ENCODE measurements at places on chromosomes 4 and X. TPM values are rescaled to one million over a fixed set of nuclear protein-coding genes. Genes with fewer than 3 reads are reported as not detected.
A peak's percentile ranks its signal among the peaks of the same experiment; 100 is the strongest.

The DEFB131A gene
- not detected for total RNA-seq

The FAM47E gene
- total RNA-seq: 13.8 TPM

The SH3D19 gene
- total RNA-seq: 136 TPM

The TLR10 gene
- total RNA-seq: 0.98 TPM

The RPGR gene
- 10.4 TPM for total RNA-seq

The N4BP2 gene
- total RNA-seq: 4.3 TPM

The FAM9C gene
- not detected for total RNA-seq

The RAB9B gene
- 5.7 TPM for total RNA-seq

The SHISA3 gene
- total RNA-seq: 0.58 TPM

DNA sequence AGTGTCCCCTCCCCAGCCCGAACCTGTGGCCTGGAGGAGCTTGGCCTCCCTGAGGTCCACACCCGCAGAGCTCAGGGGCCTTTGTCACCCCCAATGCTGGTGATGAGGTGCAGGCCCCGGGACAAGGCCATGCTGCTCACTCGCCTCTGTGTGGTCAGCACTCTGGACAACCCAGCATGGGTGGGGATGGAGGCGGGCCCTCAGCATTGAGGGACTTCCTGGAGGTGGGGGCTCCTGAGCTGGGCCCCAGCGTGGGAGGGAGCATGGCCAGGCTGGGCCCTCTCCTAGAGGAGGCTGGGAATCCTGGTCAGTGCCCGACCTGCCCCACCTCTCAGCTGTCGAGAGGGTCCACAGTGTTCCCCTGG is 30.6 kb downstream of the TACC3 start:
- DNase-seq: no peak

- no peak for DNase-seq
Measured at GRCh38 chrX:153321381-153322124, at the start of gene PNMA6F. PNMA6F (minus strand) TSS chrX:153321767; CDS start chrX:153320674, 1,093 bp downstream.

- DNase-seq: no peak
Measured at GRCh38 chrX:47185241-47185640, 8.4 kb upstream of the UBA1 start.

- no peak for DNase-seq
Measured at GRCh38 chrX:39308126-39308525, 506.9 kb downstream of the MID1IP1 start.

DNA sequence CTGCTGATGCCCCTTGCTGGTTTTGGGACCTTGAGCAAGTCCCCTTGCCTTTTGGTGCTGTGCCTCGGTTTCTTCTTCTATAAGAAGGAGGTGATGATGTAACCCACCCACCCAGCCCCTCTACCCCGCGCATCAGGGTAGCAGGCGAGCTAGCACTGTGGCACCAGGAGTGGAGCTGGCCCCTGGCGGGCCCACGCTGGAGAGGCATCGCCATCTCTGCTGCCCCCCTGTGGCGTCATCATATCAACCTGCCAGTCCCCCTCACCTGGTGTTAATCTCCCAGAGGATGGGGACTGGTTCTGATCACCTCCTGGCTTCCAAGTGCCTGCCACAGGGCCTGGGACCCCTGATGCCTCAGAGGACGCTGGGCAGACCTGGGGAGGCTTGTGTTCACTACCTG is 6.3 kb upstream of the SORCS2 start:
- no peak for DNase-seq

GRCh38 chr4:185567381-185568376 is 32.4 kb upstream of the PDLIM3 start:
- DNase-seq: peak; percentile 27

DNA sequence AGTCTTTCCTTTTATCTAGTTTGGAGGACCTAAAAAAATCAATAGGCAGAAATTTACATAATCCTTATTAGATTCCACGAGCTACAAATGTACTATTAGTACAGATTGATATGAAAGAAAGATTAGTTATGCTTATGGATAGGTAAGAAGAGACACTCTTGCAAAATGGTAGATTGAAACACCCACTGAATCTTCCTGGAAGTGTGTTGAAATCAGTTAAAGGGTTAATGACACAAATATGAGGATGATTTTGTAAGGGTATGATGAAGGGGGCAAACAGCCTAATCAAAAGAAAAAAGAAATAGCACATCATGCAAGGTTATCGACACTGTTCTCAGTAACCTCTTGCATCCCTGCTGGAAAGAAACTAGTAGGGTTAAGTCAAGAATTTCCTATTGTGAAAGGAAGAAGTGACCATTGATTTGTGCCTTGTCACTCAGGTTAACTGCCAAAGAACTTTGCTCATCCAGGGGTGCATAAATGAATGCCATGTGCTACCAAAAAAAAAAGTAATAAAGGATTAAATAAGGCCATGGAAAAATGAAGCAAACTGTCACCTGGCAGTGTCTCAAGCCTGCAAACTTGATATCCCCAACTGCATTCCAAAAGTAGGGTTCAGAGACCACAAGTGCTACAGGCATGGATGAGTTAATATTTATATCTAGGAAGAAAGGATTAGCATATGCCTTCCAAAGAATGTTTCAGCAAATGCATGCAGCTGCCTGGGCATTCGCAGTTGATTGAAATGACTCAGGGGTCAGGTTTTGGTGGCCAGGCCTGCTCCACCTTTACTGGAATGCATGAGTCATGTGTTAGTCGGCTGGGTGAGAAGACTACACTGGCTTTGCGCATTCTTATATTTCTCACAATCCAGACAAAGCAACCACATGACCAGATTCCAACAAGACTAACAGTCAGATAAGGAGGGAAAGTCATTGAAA is 78.3 kb upstream of the ATXN3L start:
- DNase-seq: peak; percentile 76

- no peak for DNase-seq
Measured at GRCh38 chrX:3763111-3763510, 49.7 kb upstream of the PRKX start.

DNA sequence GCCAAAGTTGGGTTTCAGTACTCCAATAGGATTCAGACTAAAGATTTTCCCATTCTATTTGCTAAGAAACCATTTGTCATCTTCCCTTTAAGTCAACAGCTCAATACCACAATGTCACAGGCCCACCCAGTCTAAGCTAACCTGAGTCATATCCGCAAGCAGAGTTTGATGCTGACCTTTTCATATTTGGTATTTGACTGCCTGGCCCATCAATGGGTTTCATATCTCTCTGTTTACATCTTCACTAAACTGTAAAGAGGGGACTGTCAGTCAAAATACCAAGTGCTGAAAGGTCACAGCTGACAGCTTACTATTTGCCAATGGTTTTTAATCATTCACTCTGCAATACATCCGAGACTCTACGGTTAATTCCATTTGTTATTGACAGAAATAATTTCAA is 707.5 kb upstream of the ACTRT1 start:
- no peak for DNase-seq

DNA sequence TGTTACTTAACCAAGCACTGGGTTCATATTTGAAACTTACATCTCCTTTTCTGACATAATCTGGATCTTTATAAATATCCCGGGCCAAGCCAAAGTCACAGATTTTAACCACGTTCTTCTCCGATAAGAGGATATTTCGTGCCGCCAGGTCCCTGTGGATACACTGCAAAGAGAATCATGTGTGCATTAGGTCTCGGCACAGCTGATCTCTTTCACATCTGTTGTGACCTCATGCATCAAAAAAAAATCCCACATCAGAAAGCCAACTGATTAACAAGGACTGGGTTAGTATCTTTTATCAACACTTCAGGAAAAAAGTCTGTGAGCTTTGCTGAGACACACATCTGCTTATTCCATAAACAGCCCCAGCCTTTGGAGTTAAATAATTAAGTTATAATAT is 35.5 kb downstream of the KDR start:
- no peak for DNase-seq

DNA sequence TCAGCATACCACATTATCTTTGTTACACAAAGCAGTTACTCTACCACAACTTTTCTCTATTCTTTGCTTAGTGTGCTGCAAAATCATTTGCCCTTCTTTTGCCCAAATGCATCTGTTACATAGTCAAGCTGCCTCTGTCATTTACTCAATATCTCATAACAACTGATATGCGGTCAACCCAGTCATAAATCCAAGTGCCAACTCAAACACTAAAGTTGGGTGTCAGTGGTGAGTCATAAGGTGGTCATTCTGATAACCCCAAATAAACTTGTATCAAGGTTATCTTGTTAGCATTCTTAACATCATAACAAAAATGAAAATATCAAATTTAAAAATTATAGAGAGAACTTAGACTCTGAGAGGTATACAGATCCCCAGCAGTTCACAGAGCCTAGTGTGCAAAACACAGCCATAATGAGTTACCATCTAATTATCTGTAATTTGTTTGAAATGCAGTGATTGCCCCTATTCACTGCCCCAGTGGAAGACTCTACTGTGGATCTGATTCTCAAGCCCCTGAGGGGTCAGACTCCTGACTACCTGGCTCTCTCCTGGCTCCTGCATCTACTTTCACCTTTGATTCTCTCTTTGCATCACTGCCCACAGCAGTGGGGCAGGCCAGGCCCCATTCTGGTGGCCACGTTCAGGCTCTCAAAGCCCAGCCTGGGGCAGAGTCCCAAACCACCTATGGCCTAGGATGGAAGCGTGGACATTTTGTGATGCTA is 29.2 kb downstream of the TBC1D9 start:
- no peak for DNase-seq

DNA sequence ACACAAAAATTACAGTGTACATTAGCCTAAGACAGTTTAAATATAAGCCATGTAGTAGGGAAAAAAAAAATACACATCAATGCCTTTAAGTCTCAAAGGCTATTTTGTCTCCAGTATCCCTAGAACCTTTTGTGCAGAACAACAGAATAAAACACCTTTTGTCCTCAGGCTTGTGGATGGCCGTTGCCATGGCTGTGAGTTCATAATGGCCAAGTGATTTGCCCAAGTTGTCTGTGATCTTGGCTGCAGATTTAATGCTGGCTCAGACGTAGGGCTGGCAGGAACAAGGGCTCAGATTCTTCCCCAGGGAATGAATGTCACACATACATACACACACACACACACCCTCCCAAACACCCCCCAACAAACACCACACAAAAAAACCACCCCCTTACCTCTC is 25.3 kb downstream of the GPM6B start:
- DNase-seq: no peak

GRCh38 chr4:183141997-183142396 is 42.9 kb downstream of the WWC2 start:
- no peak for DNase-seq

DNA sequence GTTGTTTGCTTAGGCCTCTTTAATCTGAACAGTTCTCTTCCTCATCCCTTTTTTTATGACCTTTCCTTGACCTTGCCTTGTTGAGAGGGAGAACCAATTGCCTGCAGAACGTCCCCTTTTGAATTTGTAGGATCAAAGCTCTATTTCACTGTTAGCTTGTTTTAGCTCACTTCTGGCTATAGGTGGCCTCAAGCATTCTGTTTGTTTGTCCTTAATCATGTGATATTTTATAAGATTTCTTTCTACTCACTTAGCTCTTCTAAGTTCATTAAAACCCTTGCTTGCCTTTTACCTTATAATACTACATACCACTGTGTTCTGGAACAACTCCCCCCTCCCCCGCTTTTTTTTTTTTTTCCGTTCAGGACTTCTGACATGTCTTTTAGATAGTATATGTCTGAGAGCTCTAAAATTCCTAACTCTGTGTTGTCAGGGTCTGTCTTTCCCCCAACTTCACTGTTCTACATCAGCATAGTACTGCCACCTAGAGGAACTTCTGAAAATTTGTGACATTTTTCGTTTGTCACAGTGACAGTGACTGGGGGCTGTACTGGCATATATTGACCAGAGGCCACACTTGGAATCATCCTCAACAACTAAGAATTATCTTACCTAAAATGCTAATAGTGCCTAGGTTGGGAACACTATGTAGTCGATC is 128.5 kb downstream of the LARP7 start:
- no peak for DNase-seq

GRCh38 chr4:137200322-137200721 is 332.0 kb downstream of the PCDH18 start:
- DNase-seq: no peak

GRCh38 chr4:110196206-110196870 is 2.1 kb downstream of the ELOVL6 start:
- DNase-seq: peak; percentile 38

DNA sequence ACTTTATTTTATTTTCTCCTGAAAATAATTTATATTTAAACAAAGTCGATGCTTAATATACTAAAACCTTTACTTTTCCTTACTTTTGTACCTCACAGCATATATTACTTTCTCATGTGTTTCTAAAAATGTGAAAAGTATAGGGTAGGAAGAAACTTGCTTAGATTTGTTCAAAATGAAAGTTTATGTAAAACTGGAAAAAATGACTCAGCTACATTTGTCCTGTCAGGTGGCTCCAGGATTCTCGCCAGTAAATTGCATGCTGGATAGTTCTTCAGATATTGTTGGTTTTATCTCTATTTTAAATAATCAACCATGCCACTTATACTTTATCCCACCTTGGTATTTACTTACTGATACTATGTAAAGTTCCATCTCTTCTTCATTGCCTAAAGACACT is 159.2 kb upstream of the NDST4 start:
- DNase-seq: no peak

- DNase-seq: no peak
Measured at GRCh38 chrX:115689931-115690330, 129.0 kb downstream of the PLS3 start.

- no peak for DNase-seq
Measured at GRCh38 chr4:161133586-161134276, 1030.1 kb downstream of the FSTL5 start.

DNA sequence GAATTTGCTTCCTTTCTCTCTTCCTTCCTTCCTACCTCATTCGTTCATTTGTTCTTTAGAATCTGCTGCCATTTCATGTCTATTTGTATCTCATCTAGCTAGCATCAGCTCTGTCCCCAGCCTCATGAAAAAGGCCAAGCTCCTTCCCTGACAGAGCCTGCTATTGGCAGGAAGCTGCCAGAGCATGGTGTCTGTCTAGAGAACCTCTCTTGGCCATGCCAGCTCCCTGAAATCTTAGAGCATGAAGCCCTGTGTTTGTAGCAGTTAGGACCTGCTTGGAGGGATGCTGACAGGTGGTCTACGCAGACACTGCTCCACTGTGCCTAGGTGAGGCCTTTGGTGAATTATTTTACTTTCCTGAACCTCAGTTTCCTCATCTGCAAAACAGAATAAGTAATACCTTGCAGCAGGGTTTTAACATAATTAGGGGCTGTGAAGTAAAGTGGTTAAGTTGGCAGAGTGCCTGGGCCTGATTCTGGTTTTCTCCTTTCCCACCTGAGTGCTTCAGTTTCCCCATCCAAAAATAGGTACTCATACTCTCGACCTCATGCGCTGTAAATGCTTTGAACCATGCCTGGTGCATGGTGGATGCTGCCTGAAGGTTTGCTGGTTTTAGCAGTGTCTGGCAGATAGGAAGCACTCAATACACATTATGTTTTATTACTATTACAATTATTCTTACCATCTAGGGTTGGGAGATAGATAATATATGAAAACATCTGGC is 4.7 kb downstream of the PTTG2 start:
- DNase-seq: no peak

Measured in mucosa of gallbladder (tissue), 1 donor.